ENCODE measurements at places on chromosomes 4 and X.

GRCh38 chrX:147736045-147736444 lies 175.7 kb upstream of the FMR1 start:
- DNase-seq, result no peak

DNA sequence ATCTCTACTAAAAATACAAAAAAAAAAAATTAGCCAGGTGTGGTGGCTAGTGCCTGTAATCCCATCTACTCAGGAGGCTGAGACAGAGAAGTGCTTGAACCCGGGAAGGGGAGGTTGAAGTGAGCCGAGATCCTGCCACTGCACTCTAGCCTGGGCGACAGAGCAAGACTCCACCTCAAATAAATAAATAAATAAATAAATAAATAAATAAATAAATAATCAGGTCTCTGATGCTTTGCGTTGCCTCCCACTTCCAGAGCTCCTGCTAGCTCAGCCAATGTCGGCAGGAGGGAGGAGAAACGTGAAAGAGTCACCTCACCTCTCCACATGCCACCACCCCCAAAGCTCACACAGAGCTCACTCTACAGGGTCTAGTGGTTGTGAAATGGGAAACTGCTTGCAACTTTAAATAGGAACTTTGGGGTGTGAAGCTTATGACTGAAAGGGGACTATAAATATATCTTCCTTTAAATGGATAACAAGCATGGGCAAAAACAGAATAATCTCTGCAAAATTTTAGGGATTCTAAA lies 7.9 kb downstream of the SMIM31 start:
- no peak for DNase-seq

DNA sequence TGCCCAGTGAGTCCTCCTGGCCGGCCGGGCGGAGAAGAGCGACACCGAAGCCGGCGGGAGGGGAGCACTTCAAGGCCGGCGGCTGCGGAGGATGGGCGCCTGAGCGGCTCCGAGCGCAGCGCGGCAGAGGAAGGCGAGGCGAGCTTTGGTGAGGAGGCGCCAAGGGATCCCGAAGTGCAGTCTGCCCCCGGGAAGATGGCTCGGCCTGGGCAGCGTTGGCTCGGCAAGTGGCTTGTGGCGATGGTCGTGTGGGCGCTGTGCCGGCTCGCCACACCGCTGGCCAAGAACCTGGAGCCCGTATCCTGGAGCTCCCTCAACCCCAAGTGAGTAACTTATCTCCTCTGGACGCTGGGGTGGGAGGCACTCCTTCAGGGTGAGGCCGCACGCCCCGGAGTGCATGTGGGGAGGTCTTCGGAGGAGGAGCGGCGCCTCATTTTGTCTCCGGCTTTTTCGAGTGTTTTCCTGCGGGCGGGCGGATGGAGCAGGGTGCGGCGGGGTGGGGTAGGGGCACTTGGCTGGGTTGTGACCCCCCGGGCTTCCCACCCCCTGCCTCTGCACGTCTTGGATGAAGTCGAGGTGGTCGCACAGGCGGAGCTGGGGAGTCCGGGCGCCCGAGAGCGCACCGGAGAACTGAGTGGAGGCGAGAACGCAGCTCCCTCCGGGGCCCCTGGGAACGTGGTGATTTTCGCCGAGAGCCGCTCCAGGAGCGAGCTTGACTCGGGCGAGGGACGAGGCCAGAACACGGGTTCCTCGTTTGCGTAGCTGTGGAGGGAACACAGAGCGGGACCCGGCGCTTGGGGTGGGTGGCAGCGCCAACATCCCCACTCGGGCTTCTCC lies 979 bp downstream of the EFNB1 start:
- DNase-seq, result peak; percentile 15

GRCh38 chr4:170666909-170667308 lies 577.2 kb upstream of the AADAT start:
- no peak for DNase-seq

DNA sequence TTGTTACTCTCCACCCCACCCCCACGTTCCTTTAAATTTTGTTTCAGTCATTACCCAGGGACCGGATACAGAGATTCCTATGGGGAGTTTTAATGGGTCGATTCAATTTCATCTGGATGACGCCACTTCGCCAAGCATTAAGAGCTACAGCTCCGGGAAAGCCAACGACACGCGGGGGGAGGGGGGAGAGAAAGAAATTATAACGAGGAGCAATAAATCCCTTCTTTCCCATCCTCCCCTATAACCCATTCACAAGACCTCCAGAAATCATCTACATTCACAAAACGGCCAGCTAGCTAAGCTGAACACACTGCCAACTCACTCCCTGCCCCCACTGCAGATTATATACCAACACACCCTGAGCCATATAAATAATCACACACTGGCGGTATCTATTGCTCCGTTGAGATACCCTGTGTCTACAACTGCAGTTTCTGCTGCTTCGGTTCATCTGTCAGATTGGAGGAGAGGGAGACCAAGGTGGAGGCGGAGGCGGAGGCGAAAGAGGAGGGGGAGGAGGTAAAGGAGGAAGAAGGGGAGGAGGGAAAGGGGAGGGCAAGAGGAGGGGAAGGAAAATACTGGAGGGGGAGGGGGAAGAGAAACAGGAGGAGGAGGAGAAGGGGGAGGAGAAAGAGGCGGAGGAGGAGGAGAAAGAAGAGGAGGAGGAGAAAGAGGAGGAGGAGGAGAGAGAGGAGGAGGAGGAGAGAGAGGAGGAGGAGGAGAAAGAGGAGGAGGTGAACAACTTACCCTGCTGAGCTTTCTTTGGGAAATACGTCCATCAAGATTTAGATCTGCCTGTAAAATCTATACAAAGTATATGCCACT lies 113.9 kb upstream of the VAMP7 start:
- peak; percentile 21 for DNase-seq

GRCh38 chr4:151671541-151672059 lies 89.2 kb downstream of the GATB start:
- DNase-seq, result no peak

All from activated CD8-positive, alpha-beta memory T cell treated with anti-CD3 and anti-CD28 coated beads, Interleukin-2, amount 50 U/mL, for 4 hours (primary cell).